Stomach (tissue), 19 donors: ENCODE measurements at places on chromosomes 7 and 10. TPM values are rescaled to one million over a fixed set of nuclear protein-coding genes. Genes with fewer than 3 reads are reported as not detected.

The CLRN3 gene
- not detected for total RNA-seq

The WNT2 gene
- total RNA-seq, result not detected

The NCF1 gene
- not detected for total RNA-seq

The PON1 gene
- 0.55 TPM for total RNA-seq

The PTF1A gene
- not detected for total RNA-seq

The TMEM178B gene
- 1.2 TPM for total RNA-seq

The ADAMTS14 gene
- 9.4 TPM for total RNA-seq

The KIF11 gene
- total RNA-seq, result 2.9 TPM

The METTL27 gene
- 3.0 TPM for total RNA-seq

The SLC13A1 gene
- not detected for total RNA-seq

The FGFR2 gene
- total RNA-seq, result 17.1 TPM

The HOXA13 gene
- total RNA-seq, result 29.0 TPM

The FXYD4 gene
- total RNA-seq, result not detected

The C7orf57 gene
- total RNA-seq, result not detected

The RAMP3 gene
- total RNA-seq, result 2.6 TPM

The INSYN2A gene
- total RNA-seq, result not detected

The FKBP9 gene
- total RNA-seq, result 157 TPM

The TRIM73 gene
- total RNA-seq, result 22.8 TPM

The SPACDR gene
- total RNA-seq, result not detected

The ATRNL1 gene
- 0.45 TPM for total RNA-seq

The MYH16 gene
- not detected for total RNA-seq

The AKR1D1 gene
- total RNA-seq, result not detected

The SPRN gene
- not detected for total RNA-seq

The CTBP2 gene
- total RNA-seq, result 169 TPM

The SLIT1 gene
- total RNA-seq, result 0.73 TPM

The ZNF804B gene
- 0.37 TPM for total RNA-seq

The PLXDC2 gene
- total RNA-seq, result 15.5 TPM

The ANKRD61 gene
- total RNA-seq, result not detected

The R3HCC1L gene
- 21.4 TPM for total RNA-seq

The ZFAND4 gene
- 20.4 TPM for total RNA-seq

The ZNF365 gene
- total RNA-seq, result not detected

The FFAR4 gene
- 2.0 TPM for total RNA-seq

The TIAL1 gene
- 49.6 TPM for total RNA-seq

The FKBP6 gene
- not detected for total RNA-seq

The NUTM2A gene
- total RNA-seq, result 0.55 TPM

The MCM10 gene
- 4.6 TPM for total RNA-seq

The LIPK gene
- total RNA-seq, result not detected

The PRKG1 gene
- 11.6 TPM for total RNA-seq

The GPR26 gene
- not detected for total RNA-seq

The ZCWPW1 gene
- 1.8 TPM for total RNA-seq

The GLI3 gene
- 1.8 TPM for total RNA-seq

The LBX1 gene
- not detected for total RNA-seq

The HOXA2 gene
- 2.3 TPM for total RNA-seq
